Cortex of kidney (tissue), 1 donor: ENCODE measurements at places on chromosomes 3 and 15.

DNA sequence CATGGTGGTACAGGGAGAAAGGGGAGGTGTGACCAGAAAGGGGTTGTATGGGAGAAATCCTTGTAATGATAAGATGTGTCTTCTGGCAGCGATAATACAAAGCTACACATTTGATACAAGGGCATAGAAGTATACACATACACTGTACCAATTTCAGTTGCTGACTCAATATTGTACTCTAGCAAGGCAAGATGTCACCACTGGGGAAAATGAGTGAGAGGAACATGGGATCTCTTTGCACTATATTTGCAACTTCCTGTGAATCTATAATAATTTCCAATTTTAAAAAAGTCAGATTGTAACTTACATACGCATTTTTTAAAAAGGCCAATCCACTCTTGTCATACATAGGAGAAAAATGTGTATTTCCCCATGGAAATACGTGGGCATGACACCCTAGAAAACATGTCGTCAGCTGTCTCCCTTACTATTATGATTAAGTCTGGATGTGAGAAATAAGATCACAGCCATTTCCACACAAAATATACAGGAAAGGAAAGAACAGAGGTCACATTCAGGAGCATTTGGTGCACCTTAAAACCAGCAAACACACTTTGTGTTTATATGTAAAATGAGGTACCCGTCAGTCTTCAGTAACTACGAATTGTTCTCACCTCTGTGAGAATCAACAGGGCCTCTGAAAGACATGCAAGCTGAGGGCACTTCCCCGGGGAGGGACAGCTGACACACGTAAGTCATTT, 22.9 kb downstream of the PRR23E start:
- no peak for DNase-seq

DNA sequence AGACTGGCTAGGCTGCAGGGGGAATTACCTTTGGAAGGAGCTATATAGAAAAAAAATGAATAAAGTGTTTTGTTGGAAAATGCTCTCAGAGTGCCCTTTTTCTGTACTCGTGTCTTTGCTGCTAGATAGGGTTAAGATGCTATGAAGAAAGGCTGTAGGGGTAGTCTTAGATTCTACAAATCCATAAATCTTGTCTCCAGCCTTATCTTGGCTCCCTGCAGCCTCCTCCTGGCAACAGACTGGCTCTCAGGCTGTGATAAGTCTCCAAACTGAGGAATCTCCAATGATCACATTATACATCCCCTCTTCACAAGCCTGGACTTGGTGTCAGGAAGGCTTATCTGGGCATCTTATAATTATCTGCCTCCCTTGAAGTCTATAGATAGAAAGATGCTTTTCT, 9.3 kb downstream of the LPCAT4 start:
- no peak for DNase-seq

DNA sequence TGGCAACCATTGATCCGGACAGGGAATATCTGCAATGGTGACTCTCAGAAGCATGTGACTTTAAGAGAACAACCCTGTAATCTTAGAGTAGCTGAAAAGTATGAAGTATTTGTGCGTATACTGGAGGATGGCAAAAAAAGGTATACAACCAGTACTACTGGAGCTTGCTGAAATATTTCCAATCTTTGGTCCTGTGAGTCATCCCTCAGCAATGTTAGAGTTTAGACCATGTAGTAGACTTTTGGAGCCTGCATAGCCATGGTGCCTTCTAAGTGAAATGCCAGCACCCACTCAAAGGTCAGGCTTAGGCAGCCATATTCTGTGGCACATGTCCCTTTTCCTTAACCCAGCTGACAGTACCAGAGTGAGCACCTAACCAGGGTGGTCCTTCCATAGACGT, 429.4 kb downstream of the NTRK3 start:
- no peak for DNase-seq

GRCh38 chr15:35481992-35482391, 64.0 kb downstream of the DPH6 start:
- no peak for DNase-seq

DNA sequence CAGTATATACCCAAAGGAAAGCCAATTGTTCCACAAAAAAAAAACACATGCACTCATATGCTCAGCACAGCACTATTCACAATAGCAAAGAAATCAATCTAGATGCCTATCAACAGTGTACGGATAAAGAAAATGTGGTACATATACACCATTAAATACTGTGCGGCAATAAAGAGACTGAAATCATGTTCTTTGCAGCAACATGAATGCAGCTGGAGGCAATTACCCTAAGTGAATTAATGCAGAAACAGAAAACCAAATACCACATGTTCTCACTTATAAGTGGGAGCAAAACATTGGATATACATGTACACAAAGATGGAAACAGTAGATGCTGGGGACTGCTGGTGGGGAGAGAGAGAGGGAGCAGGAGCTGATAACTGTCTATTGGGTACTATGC, 124.2 kb upstream of the AADACL2 start:
- DNase-seq, result no peak

- no peak for DNase-seq
Measured at GRCh38 chr3:197599089-197599765, 43.5 kb upstream of the BDH1 start.

GRCh38 chr3:45908761-45909160, 22.4 kb downstream of the CCR9 start:
- no peak for DNase-seq

DNA sequence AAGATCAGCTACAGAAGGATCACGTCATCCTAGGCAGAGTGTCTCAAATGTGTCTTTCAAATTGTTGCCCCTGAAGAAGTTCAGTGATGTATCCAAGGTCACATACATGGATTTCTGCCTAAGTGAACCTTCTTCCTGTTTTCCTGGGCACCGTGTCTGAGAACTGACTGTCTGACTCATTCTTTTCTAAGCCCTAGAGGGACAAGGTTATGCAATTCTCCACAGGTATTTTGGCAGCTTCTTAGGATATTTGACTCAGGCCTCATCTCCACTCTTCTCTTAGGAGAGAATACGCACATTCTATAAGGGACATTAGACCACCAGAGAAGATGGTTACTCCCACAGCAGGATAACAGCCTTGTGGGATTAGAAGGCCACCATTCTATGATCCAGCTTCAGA, 391.9 kb upstream of the THBS1 start:
- no peak for DNase-seq

DNA sequence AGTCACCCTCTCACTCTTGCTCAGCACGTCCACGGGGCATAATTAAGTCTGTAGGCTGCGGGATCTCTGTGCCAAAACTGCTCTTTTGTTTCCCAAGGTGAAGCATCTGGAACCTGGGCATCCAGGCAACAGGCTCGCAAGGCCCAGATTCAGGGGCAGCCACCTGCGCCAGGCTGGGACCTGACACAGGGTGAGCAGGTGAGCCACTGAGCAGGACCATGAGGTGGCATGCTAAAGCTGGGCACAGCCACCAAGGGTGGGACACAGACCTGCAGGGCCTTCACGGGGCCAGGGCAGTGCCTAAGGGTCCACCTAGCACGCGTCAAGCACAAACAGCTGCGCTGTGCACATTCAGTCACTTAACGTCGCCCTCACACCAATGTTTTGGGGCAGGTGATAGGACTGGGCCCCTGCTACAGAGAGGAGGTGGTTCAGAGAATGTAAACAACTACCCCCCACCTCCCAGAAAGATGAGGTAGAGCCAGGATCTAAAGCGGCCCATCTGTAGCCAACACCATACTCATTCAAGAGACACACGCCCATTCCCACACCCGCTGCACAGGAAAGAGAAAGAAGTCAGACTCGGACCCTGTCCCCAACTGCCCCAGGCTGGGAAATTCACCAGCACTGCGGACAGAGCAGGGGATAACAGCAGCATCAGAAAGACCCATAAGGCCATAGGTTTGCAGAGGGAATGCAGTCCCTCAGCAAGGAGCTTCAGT, 16.3 kb downstream of the XXYLT1 start:
- no peak for DNase-seq

- DNase-seq, result no peak
Measured at GRCh38 chr3:19250959-19251610, 102.8 kb downstream of the KCNH8 start.

DNA sequence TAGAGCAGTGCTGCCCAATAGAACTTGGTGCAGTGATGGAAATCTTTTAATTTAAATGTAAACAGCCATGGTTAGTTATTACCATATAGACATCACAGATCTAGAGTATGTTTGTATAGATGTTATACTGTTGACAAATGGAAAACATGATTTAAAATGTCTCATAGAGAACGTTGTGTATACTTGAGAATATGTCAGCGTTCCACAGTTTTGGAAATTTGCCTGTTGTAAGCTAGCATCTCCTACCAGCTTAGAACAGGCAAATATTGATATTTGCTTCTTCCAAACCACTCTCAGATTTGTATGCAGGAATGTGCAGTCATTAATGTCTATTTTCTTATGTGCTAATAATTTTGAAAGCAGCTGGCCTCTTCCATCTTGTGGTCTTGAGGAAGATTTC, 8.4 kb upstream of the LXN start:
- DNase-seq, result no peak

GRCh38 chr15:92161039-92161670, 232.5 kb upstream of the ST8SIA2 start:
- no peak for DNase-seq

DNA sequence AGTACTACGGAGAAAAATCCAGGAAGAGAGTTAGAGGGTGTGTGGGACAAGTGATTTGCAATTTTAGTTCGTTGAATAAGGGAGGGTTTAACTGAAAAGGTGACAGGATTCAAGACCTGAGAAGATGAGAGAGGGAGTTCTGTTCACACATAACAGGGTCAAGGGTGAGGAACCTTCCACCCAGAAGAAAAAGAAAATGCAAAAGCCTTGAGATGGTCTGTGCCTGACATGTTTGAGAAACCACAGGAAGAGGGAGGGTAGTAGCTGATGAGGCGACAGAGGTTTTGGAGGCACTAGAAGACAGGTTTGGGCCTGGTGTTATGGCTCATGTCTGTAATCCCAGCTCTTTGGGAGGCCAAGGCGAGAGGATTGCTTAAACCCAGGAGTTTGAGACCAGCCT, 591 bp upstream of the SLC25A20 start:
- DNase-seq, result no peak

DNA sequence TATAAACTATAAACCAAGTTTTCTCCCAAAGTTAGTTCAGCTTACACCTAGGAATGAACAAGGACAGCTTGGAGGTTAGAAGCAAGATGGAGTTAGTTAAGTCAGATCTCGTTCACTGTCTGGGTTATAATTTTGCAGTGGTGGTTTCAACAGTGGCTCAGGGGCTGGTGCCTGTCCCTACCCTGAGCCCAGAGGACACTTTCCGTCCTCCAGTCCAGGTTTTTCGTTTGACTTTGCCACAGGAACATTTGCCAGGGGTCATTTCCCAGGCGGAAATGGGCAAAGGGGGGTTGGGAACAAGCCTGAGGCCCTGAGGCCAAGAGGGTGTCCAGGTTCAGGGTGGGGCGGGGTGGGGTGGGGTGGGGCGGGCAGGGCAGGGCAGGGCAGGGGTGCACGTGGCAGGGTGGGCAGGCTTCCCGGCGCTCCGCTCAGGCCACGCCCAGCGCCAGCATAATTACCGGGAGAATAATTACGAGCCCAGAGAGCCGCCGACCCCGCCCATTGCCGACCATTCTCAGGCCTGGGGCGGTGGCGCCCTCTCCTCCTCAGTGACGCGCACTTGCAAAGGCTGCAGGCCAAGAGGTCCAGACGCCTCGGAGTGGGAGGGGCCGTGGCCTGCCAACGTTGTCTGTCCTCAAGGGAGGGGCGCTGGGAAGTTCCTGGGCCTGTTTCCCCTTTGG, 70.4 kb downstream of the KLF13 start:
- no peak for DNase-seq

- no peak for DNase-seq
Measured at GRCh38 chr3:127887321-127887720, 27.7 kb upstream of the KBTBD12 start.

GRCh38 chr3:169041677-169042171, 621.8 kb downstream of the MECOM start:
- DNase-seq, result no peak
